T-helper 2 cell (primary cell): ENCODE measurements at places on chromosomes 13 and 19.

- peak; percentile 13 for DNase-seq
Observed at GRCh38 chr13:40666933-40667621, 636 bp upstream of the FOXO1 start.

GRCh38 chr19:43331435-43332010 is 22.0 kb upstream of the CD177 start:
- no peak for DNase-seq

GRCh38 chr19:1762243-1763117 is 9.2 kb downstream of the ONECUT3 start:
- no peak for DNase-seq

GRCh38 chr19:28929006-28929405 is 283.9 kb downstream of the UQCRFS1 start:
- DNase-seq = no peak

- DNase-seq = no peak
Observed at GRCh38 chr13:111429064-111429558, 108.7 kb downstream of the TEX29 start.

DNA sequence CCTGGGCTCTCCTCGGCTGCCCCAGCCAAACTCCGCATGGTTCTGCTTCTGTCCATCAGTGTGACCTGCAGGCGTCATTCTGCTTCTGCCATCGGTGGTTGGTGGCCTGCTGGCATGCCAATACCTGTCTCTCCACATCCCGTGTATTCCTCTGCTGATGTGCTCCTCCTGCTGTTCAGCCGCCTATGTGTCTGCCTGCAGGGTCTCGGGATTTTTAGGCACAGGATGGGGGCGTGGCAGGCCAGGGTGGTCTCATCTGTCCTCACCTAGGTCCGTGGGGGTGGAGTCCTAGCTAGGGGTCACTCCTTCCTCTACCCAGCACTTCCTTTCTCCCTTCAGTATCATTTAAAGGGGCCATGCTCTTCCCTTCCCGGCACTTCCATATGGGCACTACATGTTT is 33.0 kb upstream of the SGCG start:
- no peak for DNase-seq

DNA sequence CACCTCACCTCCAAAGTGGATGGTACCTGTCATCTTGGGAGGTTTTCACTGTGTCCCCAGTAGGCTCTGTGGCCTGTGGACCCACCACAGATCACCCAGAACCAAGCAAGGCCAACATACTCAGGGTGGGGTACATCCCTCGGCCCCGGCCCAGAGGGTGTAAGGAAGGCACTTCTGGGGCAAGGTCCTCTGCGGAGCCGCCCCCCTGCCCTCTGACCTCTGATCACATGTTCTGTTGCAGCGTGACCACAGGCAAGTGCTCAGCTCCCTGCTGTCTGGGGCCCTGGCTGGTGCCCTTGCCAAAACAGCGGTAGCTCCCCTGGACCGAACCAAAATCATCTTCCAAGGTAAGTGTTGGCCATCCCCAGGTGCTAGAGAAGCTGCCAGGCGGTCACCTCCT is 36.7 kb downstream of the TMEM161A start:
- no peak for DNase-seq

GRCh38 chr19:40666803-40667438 is 23.5 kb downstream of the NUMBL start:
- DNase-seq = no peak

DNA sequence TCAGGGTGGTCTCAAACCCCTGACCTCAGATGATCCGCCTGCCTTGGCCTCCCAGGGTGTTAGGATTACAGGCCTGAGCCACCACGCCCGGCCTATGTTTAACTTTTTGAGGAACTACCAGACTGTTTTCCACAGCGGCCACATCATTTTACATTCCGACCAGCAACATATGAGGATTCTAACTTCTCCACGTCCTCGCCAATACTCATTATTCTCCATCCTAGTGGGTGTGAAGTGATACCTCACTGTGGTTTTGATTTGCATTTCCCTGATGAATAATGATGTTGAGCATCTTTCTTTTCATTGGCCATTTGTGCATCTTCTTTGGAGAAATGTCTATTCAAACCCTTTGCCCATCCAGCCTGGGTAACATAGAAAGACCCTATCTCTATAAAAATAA is 14.8 kb downstream of the SLC5A5 start:
- DNase-seq = no peak

GRCh38 chr19:12695997-12696365 is 450 bp downstream of the FBXW9 start:
- DNase-seq = no peak

- DNase-seq = no peak
Observed at GRCh38 chr13:50248516-50249143, 233.4 kb downstream of the KCNRG start.

GRCh38 chr19:5397804-5398692 is 57.2 kb upstream of the ZNRF4 start:
- no peak for DNase-seq

- no peak for DNase-seq
Observed at GRCh38 chr13:110305001-110305400, 2.0 kb downstream of the COL4A1 start.

GRCh38 chr13:44051918-44052675 is 172.4 kb downstream of the LACC1 start:
- DNase-seq = no peak

DNA sequence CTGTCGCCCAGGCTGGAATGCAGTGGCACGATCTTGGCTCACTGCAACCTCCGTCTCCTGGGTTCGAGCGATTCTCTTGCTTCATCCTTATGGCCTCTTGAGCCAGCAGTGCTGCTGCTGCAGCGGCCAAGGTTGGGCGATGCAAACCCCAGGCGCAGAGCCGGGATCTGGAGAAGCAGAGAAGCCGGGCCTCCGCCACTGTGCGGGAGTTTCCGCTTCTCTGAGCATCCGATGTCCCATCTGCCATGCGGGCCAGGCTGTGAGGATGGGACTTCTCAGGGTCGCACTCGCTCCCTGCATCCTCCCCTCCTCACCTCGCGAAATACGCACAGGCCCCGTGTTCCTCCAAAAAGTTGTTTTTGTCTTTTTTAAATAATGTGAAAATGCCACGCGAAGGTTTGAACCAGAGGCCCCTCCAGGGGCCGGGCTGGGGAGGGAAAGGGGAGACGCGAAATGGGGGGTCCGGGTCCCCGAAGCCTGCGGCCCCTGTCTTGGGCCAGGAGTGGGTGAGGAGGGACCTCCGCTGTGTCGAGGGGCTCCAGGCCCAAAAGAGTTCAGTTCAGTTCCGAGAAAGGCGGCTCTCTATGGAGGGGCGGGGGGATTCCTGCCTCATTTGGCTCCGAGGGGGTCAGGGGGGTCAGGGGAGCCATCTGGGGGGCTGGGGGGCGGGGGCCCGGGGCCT is 15.9 kb downstream of the CYTH2 start:
- DNase-seq = no peak

DNA sequence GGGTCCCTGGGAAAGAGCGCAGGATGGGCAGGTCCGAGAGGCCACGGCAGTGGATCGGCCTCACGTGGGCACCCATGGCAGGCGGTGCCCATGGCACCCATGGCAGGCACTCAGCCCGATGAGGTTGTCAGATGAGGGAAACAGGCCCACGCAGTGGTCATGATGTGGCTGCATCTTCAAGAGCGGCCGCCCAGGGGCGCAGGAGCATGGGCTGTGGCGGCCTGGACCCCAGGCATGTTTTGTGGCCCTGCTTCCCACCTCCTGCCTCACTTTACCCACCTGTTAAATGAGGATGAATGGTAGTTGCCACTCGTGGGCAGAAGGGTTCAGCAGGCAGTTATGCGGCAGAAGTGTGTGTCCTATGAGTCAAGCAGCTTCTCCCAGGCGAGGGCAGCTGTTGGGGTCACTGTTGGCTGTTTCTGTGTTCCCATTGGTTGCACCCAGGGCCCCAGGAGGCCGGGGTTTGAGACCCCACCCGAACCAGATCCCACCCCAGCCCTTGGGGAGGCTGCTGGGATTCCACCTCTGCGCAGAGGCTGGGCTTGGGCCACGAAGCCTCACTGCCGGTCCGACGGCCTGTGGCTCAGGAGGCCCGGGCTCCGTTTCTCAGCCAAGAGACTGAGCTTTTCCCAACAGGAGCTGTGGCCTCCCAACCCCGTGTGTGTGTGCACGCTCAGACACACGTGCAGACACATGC is 30.0 kb downstream of the CSNK1G2 start:
- DNase-seq = no peak

DNA sequence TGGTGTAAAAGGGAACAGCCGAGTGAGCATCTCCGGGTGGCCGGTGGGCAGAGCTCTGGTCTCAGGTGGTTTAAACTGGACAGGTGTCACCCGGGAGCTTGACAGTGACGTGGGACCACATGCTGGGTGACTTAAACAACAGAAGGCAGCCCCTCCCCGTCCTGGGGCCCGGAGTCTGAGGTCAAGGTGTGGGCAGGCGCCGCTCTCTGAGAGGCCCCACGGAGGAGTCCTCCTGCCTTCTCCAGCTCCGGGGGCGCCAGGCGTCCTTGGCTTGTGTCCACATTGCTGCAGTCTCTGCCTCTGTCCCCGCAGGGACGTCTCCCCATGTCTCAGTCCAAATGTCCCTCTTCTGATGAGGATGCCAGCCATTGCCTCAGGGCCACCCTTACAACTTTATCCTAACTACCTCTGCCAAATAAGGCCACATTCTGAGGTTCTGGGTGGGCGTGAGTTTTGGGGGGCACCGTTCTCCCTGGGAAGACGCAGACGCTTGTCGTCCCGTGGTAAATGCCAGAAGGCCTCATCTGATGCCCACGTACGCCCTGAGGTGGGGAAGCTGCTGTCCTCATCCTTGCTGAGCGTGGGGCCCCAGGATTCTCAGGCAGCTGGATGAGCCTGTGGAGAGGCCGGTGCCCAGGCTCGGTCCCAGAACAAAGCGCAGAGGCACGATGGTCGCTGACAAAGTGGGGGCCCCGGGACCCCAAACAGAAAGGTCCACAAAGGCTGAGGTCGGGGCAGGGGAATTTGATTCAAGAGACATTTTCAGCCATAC is 12.9 kb downstream of the GZMM start:
- DNase-seq = no peak

- DNase-seq = no peak
Observed at GRCh38 chr13:44908266-44908665, 81.0 kb downstream of the NUFIP1 start.

DNA sequence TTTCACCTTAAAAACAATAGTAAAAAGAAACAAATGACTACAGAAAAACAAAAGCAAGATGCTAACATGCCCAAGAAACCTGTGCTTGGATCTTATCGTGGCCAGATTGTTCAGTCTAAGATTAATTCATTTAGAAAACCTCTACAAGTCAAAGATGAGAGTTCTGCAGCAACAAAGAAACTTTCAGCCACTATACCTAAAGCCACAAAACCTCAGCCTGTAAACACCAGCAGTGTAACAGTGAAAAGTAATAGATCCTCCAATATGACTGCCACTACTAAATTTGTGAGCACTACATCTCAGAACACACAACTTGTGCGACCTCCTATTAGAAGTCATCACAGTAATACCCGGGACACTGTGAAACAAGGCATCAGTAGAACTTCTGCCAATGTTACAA is 6.0 kb downstream of the CKAP2 start:
- peak; percentile 87 for DNase-seq

GRCh38 chr19:49806620-49806959 is 6.5 kb downstream of the FUZ start:
- no peak for DNase-seq

GRCh38 chr19:44677019-44677811 is 5.9 kb downstream of the CEACAM19 start:
- DNase-seq = no peak

GRCh38 chr19:16258440-16258903 is 60.8 kb downstream of the AP1M1 start:
- no peak for DNase-seq

GRCh38 chr19:49085868-49086232 is 599 bp downstream of the SNRNP70 start:
- DNase-seq = no peak

DNA sequence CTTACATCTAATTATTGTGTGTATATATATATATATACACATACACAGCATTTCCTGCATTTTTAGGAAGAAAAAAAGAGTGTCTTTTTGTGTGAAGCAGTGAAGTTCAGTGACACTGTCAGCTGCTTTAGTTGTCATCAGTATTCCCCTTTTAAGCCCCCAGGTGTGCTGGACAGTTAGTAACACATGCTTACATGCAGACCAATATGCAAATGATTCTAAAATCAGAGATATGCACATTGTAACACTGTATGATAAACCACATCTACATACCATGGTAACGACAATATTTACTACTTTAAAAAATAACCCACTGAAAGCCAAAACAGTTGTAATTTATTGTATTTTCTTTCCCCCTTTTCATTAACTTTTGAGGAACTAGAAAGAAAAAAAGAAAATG is 16.8 kb downstream of the LHFPL6 start:
- DNase-seq = no peak

- DNase-seq = no peak
Observed at GRCh38 chr13:40971321-40971720, 47.8 kb downstream of the ELF1 start.

- DNase-seq = no peak
Observed at GRCh38 chr19:48192750-48193149, 22.3 kb downstream of the ZSWIM9 start.

DNA sequence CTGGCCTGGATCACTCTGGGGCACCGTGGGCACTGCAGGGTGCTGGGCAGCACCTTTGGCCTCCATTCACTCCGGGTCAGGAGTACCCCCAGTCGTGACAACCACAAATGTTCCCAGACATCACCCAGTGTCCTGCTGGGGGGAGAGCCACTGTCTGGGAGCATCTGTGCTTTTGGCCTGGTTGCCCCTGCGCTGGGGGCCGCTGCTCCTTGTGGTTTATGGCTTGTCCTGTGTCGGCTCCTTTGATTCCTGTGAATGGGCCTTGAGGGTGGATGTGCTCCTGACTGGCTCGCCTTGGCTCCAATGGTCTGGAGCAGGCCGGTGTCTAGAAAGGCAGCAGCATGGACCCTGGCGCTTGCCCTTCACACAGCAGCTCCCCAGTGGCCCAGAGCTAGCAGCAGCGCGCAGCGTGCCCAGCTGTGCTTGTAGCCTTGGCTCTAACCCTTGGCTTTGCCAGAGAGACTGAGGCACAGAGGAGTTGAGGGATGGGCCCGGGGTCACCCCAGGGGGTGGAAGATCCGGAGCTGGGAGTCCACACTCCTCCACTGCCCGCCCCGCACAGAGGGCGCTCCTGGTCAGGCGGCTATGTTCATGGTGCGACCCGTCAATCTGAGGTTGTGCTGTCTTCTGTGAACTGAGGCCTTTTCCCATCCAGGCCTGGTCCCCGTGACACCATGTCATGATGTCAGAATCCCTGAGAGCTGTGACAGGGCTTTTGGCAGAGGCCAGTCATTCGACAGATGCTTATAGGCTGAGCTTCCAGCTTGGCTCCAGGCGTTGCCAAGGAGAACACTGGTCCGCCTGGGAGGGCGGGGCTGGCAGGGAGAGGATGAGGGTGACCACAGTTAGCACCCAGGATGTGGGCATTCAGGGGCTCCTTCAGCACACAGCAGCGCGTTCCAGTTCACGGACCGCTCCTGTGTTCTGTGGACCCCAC is 4.1 kb downstream of the DAZAP1 start:
- DNase-seq = no peak

- no peak for DNase-seq
Observed at GRCh38 chr13:108494991-108495645, 134.3 kb upstream of the MYO16 start.

- peak; percentile 89 for DNase-seq
Observed at GRCh38 chr19:10553943-10554381, 10.3 kb downstream of the ATG4D start.

- no peak for DNase-seq
Observed at GRCh38 chr13:49395451-49395865, 48.4 kb downstream of the CAB39L start.
